Right ventricle myocardium inferior (tissue), 1 donor: ENCODE measurements at places on chromosomes 11 and 22. TPM values are rescaled to one million over a fixed set of nuclear protein-coding genes. Genes with fewer than 3 reads are reported as not detected.

TRIM34 gene
- 2.8 TPM for total RNA-seq

CACNA1I gene
- total RNA-seq, result not detected

C11orf86 gene
- total RNA-seq, result not detected

GRCh38 chr11:124801636-124802312 is 1.6 kb upstream of the MSANTD2 start:
- DNase-seq, result no peak

- no peak for DNase-seq
Observed at GRCh38 chr11:85582111-85582510, 45.0 kb downstream of the DLG2 start.
